ENCODE measurements at places on chromosomes 7 and 10.

- DNase-seq, result no peak
Observed at GRCh38 chr10:128050936-128051335, 75.3 kb downstream of the MKI67 start.

GRCh38 chr7:42262964-42263363 is 26.0 kb upstream of the GLI3 start:
- DNase-seq, result peak; percentile 80

- DNase-seq, result no peak
Observed at GRCh38 chr10:124217906-124218804, 124.8 kb upstream of the CHST15 start.

DNA sequence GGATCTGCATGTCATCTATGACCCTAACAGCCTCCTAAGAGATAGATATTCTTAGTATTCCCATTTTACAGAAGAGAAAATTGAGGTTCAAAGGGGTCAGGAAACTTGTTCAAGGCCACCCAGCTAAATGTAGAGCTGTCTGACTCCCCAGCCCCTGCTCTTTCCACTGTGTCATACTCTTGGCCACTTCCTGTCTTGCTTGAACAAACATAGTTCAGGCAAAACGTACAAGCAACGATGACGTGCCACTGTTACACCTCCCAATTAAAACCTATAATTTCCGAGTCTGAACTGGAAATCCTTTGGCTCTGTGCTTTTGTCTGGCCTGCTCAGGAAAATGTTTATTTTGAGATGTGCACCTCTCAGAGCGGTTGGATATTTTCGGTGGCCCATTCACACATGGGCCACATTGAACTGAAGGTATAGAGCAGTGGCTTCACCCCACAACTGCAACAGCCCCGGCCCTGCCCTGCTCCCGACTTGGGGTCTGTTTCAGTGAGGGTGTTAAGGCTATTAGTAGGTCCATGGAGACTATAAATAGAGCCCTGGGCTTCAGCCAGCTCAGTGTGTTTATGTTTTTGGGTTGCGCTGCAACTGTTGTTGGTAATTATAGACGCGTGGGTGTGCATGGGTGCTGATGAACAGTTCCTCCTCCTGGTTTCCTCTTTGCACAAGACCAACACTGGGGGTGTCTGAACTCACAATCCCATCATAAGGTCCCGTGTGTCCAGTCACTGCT is 172.3 kb upstream of the ADO start:
- no peak for DNase-seq

DNA sequence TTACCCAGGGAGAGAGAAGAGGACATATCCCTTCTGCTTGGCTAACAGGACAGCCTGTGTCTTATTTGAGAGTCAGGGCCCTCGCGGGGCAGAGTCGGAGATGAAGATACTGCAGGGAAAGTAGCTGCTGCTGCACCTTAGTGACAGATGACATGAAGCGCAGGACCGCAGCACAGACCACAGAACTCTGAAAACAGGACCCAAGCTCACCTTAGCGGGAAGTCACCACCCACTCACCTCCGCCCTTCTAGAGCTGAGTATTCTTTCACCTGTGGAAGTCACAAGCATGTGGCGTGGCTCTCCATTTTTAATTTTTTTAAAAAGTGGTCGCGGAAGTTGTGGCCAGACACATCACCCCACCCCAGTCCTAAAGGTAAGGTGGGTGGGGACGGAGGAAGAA is 191.4 kb downstream of the FAM107B start:
- DNase-seq, result no peak

- no peak for DNase-seq
Observed at GRCh38 chr7:31466036-31466435, 47.9 kb upstream of the ITPRID1 start.

GRCh38 chr10:31769564-31769963 is 159.1 kb downstream of the ARHGAP12 start:
- peak; percentile 39 for DNase-seq

- DNase-seq, result no peak
Observed at GRCh38 chr10:113356794-113357680, 195.8 kb upstream of the HABP2 start.

DNA sequence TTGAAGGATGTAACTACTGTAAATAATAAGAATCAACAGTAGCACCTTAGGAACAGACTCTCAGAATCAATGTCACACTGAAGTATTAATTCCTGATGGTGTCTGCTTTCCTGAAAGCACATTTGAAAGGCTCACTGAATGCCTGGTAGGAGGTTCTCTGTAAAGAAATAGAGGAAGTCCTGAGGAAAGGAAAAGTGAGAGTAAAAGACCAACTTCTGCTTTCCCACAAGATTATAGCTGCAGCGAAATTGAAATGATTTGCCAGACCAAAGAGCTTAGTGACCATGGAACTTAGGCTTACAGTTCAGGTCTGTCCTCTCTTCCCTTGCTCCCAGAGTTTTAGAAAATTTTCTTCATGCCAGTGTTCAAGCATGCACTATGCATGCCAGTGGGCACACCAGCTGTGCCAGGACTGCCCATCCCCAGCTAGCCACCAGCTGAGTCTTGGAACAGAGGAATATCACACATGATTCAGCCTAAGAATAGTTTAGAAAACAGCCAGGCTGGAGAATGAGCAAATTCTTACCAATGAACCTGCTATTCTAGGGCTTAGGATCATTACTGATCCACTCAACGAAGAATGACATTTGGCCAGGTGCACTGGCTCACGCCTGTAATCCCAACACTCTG is 123.2 kb downstream of the HERPUD2 start:
- DNase-seq, result no peak

DNA sequence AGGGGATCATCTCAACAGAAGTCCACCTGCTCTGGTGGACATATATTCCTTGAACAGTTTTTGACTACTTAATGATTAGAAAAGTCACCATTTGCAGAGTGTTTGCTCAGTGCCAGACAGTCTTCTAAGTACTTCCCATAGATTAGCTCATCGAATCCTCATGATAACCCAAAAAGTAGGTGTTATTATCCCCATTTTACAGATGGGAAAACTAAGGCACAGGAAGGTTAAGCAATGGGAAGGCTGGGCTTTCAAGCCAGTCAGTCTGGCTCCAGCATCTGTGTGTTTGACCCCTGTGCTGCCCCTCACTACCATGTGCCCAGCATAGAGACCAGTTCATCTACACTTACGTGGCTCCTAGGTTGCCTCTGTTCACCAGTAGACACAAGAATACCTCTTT is 15.9 kb downstream of the CDHR3 start:
- no peak for DNase-seq

DNA sequence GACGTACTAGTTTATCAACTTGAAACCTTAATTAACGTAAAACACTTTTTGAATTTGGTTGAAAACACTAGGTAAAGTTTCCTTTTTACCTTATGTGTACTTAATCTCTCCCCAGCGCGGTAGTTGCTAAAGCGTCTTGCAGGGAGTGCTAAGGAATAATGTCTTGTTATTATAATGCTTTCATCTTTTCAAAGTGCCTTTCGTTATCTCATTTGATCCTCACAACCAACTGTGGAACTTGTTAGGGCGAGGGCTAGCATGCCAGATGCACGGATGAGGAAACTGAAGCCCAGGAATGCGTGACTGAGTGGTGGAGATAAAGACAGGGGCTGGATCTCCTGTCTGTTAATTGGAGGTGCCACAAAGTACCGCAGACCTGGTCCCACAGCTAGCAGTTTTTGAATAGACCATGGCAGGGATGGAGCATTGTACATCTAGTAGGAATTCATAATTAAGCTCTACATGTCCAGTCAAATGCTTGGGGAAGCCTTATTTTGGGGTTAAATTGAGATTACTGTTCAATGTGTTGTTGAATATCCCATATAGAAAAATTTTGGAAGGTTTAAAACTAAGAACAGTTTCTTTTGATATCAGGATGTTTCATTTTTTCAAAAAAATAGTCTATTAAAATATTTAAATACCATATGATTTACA is 234.3 kb downstream of the SH2D4B start:
- no peak for DNase-seq

DNA sequence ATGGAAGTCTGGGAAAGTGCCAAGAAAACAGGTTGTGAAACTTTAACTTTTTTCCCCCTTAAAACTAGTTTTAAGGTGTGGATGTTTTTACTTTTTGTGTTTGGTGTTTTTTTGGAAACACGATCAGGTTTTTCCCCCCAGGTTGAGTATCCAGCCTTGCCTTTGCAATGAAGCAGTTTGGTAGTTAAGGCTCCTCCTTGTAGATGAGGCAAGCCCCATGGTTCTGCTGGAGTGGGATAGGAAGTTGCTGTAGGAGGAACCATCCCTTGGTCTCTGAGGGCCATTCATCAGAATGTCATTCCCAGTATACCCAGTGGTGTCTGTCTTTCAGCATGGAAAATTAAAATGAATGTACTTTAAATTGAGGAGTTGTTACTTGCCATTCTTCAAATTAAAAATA is 2.7 kb downstream of the CUL1 start:
- peak; percentile 45 for DNase-seq

GRCh38 chr10:67095531-67095930 is 169.7 kb downstream of the LRRTM3 start:
- no peak for DNase-seq

- no peak for DNase-seq
Observed at GRCh38 chr10:30432622-30433305, 1.2 kb upstream of the MAP3K8 start.

DNA sequence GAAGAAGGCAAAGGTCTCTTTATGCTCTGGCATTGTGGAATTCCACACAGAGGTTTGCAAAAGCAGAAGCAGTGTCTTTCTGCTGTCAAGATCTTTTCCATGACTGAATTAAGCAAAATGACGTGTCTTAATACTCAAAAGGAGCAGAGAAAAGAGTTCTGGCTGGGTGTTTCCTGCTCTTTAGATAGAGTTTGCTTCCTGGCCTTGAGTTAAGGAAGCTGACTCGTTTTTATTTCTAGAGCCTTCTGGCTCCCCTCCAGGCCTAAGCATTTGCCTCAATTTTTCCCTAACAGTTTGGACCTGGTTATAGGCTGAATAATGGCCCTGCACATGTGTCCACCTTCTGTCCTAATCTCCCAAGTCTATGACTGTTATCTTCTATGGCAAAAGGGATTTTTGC is 21.6 kb downstream of the TAS2R41 start:
- DNase-seq, result peak; percentile 40

DNA sequence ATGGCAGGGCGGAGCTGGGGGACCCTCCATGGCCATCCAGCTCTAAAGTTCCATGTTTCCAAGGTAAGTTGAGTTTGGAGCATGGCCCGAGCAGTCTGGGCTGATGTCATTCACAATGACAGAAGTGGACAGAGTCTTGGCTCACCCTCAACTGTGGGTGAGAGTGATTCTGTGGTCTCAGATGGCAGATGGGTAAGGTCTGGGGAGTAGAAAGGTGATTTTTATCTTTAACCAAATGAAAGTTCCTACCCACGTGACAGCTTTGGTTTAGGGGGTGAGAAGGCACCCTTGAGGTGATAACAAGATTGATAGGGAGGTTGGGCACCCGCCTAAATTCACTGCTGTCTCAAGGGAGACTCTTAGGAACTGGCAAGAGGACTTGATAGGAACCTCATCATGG is 57.6 kb upstream of the PDZD8 start:
- no peak for DNase-seq

GRCh38 chr7:12769444-12769843 is 82.0 kb downstream of the ARL4A start:
- no peak for DNase-seq

DNA sequence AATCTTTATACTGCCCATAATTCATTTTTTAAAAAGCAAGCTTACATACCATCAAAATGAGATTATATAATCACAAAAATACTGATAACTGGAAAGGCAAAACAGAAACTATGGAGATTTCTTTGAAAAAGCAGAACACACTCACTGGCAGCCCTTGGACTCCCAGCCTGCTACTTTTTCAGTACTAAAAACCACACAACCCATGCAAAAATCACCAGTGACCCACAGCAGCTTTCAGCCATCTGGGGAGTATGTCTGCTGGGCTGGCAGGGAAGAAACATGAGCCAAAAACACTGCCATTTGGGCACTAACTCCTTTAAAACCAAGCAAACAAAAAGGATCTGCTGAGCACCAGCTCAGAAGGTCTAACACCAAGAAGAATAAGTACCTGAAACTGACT is 80.0 kb upstream of the DDC start:
- no peak for DNase-seq

- DNase-seq, result no peak
Observed at GRCh38 chr10:67809107-67809506, 28.9 kb downstream of the DNAJC12 start.

DNA sequence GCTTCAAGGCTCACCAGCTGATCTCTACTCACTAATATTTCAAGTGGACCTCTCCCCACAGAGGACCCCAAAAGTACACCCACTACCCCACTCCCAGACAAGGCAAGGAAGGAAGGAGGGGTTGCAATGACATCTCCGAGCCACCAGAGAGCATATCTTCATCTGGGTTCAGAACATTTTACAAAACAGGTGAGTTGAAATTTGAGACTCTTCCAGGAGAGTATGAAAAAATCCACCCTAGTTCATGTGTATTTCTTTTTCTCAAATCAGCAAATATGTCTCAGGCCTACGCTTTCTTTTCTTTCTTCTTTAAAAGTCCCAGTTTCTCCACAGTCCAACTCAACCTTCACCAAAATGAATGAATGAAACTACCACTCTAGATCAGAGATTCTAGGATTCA is 61.9 kb downstream of the SGMS1 start:
- no peak for DNase-seq

GRCh38 chr10:102342958-102343357 is 52.5 kb upstream of the NFKB2 start:
- peak; percentile 92 for DNase-seq

DNA sequence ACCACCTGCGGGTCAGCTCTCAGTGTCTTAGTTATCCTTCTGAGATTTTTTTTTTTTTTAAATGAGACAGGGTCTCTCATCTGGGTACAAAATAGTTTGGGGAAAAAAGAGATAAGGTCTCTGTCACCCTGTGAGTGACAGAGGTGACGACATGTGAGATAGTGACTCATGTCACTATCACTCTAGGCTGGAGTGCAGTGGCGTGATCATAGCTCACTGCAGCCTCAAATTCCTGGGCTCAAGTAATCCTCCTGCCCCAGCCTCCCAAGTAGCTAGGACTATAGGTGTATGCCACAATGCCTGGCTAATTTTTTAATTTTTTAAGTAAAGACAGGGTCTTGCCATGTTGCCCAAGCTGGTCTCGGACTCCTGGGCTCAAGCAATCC is 10.4 kb downstream of the BLVRA start:
- no peak for DNase-seq

GRCh38 chr10:121281576-121281975 is 316.7 kb downstream of the FGFR2 start:
- no peak for DNase-seq

DNA sequence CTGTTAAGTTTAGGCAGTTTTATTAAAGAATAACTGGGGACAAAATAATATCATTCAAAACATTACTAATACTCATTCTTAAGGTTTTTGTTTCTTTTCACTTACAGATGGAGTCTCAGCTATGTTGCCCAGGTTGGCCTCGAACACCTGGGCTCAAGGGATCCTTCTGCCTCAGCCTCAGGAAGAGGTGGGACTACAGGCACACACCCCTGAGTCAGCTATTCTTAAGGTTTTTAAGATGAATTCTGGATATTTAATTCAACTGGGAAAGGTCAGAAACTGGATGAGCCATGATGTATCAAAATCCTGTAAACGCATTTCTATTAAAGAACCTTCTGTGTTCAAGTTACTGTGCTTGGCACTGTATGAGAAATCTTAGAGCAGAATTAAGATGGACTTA is 3.5 kb downstream of the OAT start:
- DNase-seq, result no peak
